Fibroblast of skin of abdomen (primary cell): ENCODE measurements at places on chromosomes 6 and 20.

DNA sequence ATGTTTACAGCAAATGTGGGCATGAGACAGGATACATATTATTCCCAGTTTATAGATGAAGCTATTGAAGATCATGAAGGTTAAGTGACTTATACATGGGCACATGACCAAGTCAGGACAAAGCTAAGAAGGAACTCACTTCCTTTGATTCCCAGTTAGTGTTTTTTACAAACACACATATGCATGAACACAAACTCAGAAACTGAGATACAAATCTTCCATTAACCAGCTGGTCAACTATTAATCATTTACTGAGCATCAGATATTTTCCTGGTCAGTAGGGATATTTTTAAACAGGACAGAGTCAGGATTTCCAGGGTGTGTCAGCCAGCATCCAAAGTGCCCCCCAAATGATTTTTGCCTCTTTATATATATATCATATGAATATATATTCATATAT lies 222.2 kb downstream of the OGFRL1 start:
- DNase-seq: no peak

DNA sequence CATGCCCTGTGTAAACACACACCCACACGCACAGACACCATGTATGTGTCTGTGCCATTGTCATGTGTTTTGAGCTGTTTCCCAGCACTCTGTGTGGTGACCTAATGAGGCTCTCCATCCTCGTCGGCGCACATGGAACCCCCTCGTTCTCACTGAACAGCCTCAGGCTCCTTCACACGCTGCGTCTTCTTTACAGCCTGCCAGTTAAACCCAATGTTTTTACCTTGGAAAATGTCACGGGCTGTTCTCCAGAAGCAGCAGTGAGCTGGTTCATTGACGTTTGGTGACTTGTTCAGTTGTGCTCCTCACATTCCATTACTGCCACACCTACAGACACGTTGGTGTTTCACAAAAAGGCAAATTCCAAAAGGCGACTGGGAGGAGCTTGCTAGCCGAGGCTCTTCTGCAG lies 201.0 kb upstream of the FOXQ1 start:
- DNase-seq: no peak

GRCh38 chr6:111843347-111844147 lies 29.7 kb downstream of the FYN start:
- DNase-seq: no peak

DNA sequence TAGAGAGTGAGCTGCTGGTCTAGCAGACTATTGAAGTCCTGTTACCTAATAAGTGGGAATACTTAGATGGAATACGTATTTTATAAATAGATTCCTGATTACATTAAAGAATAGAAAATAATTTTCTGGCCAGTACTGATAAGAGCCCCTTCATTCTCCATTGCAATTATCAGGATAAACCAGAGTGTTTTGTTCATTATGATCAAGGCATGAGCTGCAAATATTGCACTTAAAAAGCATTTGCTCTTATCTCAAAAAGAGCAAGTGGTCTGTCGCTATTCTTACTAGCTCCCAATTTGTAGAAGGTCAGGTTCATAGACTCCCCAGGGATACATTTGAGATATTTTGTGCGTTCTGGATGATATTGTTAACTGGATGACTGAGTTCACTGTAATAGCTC lies 73.1 kb upstream of the PLCB4 start:
- DNase-seq: no peak

DNA sequence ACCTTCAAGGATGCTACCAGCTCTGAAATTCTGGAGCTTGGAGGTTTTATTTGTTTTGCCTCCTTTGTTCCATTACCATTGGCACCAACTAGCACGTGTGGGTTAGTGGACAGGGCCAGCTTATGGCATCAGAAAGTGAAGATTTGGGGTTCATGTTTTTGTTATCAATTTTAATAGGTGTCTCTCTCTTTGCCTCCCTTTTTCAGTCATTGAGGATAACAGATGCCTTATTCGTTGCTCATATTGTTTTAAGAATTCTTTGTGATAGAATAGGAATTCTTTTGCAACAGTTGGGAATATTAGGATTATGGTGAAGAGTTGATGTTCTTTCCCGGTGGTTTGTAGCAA lies 22.9 kb downstream of the TMC2 start:
- no peak for DNase-seq

GRCh38 chr6:9766240-9766915 lies 648.5 kb downstream of the TFAP2A start:
- peak; percentile 25 for DNase-seq

DNA sequence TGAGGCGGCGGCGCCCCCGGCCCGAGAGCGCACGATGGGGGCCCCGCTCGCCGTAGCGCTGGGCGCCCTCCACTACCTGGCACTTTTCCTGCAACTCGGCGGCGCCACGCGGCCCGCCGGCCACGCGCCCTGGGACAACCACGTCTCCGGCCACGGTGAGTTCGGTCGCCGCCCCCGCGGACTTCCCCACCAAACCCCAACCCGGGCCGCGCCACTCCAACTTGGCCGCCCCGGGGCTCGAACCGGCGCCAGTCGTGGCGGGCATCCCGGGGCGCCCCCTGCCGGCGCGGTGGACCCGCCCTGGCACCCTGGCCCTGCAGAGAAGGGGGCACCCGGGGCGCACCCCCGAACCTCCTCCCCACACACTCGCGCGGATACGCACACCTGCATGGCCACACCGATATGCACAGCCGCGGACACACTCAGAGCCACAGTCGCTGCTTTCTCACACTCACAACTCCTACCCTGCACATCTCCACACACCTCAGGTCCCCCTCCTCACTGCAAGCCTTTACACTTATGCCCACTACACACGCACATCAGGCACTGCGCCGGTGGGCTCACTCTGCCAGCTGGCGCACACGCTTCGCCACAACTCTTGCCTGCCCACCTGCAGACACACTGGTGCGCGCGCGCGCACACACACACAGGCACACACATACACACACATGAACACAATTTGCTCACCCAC lies 535 bp downstream of the VSTM2L start:
- DNase-seq: no peak

DNA sequence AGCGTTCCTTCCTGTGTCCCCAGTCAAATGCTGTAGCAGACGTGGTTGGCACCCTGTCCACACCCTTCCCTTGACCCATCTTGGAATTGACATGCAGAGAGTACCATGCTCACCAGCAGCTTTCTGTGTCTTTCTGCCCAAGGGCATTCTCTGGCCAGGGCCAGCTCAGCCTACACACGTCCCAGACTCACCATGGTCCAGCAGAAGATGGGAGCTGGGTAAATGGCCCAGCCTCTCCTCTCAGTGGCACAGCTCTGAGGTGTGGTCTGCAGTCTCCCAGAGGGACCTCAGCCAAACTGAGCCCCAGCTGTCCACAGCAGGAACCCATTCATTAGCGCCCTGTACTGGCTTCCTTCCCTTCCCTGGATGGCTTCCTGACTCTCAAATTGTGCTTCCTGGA lies 31.1 kb upstream of the BLCAP start:
- DNase-seq: no peak

DNA sequence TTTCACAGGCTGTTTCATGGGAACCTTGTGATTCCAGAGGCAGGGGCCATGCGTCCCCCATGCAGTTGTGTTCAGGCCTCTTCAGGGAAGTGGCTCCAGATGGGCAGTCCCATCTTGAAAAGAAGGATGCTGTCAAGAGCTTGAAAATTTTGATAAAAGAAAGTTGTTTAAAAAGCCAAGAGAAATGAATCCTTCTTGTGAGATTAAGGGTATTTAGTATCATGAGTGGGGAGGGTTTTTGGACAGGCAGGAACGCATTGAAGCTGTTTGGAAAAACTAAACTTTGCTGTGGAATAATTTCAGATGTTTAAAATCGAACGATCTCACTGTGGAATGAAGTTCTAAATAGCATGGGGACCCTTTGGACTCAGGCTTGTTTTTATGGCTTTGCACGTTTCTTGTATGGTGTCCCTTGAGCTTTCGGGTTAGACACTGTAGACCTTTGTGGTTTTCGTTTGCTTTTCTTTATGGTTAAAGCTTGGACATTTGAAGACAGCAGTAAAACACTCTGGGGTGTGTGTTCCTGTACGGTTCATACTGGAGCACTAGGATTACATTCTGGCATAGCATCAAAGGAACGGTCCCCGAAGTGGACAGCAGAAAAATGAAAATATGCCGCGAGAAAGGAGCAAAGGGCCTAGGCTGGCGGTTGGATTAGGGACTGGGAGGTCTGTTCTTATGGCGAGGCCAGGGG lies 18.2 kb downstream of the KIF25 start:
- no peak for DNase-seq

DNA sequence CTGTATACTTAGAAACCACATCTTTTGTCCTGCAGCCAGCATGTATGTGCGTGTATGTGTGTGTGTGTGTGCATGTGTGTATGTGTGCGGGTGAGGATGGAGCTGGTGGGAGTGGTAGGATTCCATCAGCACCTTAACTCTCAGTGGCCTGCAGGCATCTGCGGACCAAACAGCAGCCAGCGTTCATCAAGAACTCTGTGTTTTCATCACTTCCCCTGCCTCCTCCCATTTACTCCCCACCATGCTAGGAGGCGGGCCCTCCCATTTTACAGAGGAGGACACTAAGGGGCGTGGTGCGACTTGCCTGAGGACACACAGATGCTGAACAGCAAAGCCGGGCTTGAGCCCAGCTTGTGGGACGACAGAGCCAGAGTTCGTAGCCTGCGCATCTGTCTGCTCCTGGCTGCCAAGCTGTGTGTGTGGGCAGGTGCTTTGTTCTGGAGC lies 8.9 kb downstream of the VSTM2L start:
- peak; percentile 22 for DNase-seq

GRCh38 chr20:10105046-10105445 lies 70.3 kb downstream of the ANKEF1 start:
- DNase-seq: no peak
